SK-N-SH (cell line): ENCODE measurements at places on chromosomes 7 and 10.

GRCh38 chr7:88276605-88277153, 30.0 kb downstream of the STEAP4 start:
- DNase-seq, result no peak

DNA sequence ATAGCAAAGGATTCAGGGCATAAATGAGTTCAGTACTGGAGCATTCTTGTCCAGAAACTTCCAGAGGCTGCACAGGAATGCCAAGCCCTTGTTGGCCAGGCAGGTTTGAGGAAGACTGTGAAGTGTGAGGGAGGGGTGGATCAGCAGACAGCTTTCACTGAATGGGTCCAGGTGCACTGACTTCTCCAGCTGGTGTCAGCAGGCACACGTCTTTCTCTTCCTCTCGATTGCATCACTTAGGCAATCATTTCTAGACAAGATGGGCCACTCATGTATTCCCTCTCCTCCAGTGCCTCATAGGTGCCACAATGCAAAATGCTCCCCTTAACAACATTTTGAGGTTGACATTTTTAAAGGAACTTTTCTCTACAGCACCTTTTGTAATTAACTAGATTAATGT, 15.6 kb upstream of the PLEKHS1 start:
- no peak for DNase-seq

GRCh38 chr7:74012842-74013249, 15.1 kb upstream of the ELN start:
- DNase-seq, result peak; percentile 71

DNA sequence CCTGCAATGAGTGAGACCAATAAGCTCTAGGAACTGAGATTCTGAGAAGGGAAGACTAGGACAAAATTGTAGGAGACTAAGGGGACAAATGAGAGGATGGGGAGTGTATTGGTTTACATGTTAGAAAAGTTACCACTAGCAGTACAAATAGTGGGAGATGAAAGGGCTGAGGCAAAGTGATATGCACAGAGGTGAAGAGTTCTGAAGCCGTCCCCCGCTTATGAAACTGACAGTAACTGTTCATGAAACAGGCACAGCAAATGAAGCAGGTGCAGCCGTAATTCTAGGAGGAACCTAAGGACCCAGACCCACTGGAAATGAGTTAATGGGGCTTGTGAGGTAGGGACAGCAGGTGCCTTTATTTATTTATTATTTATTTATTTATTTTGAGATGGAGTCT, 211.3 kb downstream of the PRKG1 start:
- no peak for DNase-seq

- DNase-seq, result no peak
Measured at GRCh38 chr10:74870191-74870590, 43.8 kb downstream of the KAT6B start.

- peak; percentile 57 for DNase-seq
Measured at GRCh38 chr7:129271500-129272355, 46.9 kb downstream of the AHCYL2 start.

DNA sequence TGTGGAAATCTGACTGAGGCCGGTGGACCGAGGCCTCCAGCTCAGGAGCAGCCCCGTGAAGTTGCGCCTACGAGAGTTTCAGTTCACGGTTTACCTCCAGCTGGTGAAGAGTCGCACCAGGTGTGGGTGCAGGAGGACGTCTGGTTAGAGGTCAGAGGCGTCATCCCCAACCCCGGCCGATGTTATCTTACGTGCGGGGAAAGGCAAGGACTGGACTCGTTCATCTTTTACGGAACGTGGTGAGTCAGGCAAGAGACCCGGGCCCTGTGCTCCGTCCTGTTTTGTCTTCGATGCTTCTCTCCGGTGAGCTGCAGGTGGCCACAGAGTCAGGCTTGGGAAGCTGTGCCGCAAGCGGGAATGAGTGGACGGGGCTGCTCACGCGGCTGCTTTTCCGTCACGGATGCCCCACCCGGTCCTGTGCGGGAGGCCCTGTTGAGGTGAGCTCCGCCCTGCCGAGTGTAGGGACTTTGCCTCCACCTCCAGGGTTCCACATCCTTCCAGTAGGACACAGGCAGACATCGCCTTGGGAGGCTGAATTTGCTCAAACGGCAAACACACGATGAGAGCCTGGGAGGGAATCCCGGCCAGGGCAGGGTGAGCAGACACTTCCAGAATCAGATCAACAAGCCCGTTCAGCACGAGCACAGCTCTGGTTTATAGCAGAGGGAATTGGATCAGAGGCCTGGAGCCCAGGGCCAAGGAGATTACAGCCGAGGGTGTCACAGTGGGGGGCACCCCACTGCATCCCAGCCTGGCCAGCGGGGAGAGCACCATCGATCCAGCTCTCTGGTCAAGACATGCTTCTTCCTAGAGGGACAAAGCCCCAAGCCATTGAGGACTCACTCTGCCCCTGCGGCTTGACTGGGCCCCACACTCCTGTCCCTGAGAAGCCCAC, 50.1 kb upstream of the INPP5A start:
- DNase-seq, result no peak

- no peak for DNase-seq
Measured at GRCh38 chr7:74372511-74373111, 81.1 kb upstream of the GTF2IRD1 start.

DNA sequence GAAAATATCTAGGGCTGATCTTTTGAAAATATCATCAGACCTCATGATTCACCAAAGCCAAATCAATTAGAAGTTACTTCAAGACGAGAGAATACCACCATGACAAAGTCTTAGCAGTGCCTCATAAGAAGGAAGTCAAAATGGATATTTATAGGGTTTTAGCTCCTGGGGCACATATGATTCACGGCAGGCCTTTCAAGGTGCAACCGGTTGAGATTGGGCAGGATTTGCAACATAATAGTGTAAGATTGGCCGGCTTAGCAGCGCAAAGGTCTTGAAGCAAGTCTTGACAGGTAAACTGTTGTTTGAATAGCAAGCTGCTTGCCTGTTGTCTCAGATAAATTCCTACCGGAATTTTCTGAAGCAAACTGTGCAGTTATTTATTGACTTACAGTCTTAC, 17.5 kb downstream of the ADRB1 start:
- no peak for DNase-seq

DNA sequence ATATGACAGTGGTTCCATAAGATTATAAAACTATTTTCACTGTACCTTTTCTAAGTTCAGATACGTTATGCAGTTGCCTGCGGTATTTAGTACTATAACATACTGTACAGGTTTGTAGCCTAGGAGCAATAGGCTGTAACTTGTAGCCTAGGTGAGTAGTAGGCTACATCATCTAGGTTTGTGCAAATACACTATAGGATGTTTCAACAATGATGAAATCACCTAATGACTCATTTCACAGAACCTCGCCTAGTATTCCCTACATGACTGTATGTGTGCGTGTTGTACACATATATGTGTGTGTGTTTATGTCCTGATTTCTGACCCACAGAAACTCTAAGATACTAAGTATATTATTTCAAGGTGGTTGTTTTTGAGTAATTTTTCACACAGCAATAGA, 139.0 kb downstream of the HERPUD2 start:
- DNase-seq, result no peak

- DNase-seq, result no peak
Measured at GRCh38 chr7:114989531-114989930, 67.6 kb downstream of the MDFIC start.

DNA sequence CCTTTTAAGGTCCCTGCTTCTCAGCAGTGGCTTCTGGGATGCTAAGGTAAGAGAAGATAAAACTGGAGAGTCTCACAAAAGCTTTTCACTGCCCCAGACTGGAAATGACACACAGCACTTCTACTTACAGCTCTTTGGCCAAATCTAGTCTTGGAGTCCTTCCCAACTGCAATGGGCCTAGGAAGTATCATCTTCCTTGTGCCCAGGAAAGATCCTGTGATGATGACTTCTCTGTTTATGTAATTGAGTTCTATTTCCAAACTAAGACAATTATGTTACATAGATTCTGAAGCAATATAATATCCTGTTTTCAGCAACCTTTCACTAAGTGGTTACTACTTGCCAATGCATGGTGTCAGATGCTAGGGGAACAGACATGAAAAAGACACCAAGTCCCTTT, 234.1 kb downstream of the PTEN start:
- DNase-seq, result no peak

GRCh38 chr10:61456095-61456789, 3.1 kb upstream of the TMEM26 start:
- DNase-seq, result no peak

DNA sequence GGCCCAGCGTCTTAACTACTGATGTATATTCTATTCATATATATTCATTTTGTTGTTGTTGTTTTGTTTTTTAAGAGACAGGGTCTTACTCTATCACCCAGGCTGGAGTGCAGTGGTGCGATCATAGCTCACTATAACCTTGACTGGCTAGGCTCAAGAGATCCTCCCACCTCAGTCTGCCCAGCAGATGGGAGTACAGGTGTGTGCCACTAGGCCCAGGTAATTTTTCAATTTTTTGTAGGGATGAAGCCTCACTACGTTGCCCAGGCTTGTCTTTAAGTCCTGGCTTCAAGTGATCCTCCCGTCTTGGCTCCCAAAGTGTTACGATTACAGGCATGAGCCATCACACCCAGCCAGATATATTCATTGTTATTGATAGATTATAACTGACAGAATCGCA, 12.9 kb upstream of the STN1 start:
- DNase-seq, result no peak

DNA sequence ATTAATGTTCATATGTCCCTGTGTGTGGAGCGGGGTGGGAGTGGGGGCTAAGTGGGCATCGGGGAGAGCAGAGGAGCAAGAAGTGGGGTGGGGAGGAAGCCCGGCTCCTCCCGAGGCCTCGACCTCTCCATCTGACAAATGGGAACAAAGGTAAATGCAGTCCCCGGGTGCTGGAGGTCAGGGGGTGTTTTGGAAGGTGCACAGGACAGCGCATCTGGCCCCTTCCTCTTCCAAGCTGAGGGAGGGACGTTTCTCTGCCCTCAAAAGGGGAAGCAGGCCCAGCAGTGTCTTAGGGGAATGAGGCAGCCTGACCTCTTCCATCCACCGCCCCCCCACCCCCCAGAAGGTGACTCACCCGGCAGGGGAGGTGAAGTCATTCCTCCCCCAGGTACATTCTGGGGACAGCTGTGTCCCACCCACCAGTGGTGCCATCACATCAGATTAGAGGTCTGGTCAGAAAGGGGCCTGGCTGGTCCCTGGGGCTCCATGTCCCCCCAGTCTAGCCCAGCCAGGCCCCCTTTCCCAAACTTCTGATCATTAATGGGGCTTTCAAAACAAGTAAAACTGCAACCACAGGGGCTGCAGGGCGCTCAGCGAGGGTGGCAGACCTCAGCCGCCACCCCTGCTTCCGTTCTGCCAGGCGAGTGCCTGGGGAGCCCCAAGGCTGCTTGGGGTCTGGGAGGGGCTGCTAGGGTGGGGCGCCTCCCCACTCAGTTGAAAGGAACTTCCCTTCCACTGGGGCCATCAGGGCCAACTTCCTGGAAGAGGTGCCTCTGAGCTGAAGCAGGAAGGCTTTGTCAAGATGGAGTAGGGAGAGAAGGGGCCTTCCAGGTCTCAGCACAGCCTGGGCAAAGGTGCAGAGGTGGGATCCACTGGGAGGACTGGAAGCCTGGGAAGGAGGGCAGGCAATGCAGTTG, 10.8 kb downstream of the LFNG start:
- DNase-seq, result no peak

- no peak for DNase-seq
Measured at GRCh38 chr10:76543655-76544054, 1094.0 kb downstream of the KCNMA1 start.

DNA sequence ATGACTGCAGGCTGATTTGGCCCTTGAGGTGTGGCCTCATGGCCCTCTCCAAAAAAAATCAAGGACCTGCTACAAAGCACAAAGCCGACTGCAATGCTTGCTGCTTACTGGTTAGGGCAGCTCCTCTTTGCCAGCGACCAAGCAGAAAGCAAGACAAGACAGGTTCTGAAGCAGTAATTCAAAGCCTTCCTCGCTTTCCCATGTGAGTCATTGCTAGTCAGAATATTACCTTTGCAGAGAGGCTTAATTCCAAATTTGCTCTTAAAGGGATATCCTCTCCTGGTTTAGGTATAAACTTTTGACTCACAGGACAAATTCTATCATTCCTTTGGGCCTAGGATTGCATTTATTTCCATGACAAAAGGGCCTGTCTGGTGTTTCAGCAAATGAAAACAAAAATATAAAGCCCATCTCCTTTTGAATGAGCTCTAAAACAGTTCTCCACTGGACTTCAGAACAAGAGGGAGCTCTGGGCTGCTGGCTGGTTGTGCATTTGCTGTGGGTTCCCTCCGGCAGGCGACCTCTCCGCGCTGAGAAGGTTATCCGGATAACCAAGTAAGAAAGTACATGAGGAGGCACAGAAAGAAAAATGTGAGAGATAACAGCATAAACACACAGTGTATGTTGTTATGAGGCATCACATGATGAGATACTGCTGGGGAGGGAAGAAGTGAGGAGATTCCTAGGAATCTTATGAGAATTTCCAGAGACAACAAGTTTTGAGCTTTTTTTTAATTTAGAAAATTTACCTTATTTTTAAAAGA, 90.8 kb downstream of the EGFR start:
- no peak for DNase-seq

DNA sequence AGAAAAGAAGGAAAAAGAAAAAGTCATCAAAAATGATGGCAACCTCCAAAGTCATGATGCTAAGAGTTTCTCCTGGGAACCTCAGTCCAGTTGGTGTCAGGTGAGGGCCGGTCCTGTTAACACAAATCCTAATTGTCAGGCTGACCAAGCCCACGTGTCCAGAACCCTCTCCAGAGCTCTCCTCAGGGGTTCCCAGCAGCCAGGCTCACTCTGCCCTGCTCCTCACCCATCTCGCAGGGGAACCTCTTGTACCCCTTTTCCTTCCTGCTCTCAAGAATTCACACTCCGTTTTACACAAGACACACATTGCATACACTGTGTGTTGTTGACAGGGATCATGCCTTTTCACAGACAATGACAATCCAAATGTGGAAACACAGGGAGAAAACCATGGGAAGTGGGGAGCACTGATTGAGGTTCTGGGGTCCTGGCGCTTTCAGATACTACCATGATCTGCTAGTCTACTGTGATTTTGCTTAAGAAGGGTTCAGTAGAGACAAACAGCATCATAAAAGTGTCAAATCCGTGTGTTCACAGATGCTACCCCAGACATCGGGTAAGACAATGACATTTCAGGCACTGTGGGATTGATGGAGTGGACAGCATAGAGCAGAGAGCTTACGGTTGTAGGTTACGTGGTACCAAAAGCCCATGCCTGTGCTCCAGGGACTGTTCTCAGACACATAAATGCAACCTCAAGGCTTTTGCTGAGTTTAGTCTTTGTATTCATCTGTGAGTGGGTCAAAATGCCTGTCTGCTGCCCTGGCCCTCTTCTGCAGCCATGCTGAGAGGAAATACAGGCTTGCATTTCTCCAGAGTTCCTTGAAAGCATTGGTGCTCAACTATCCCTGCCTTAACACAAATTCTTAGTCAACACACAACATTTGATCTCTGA, 16.0 kb downstream of the IL2RA start:
- DNase-seq, result no peak

DNA sequence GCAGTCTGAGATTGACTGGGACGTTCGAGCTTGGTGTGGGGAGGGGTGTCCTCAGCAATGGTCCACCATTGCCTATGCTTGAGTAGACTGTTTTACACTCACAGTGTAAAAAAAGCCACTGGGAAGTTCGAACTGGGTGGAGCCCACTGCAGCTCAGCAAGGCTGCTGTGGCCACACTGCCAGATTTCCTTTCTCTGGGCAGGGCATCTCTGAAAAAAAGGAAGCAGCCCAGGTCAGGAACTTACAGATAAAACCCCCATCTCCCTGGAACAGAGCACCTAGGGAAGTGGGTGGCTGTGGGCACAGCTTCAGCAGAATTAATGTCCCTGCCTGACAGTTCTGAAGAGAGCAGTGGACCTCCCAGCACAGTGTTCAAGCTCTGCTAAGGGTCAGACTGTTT, 80.3 kb downstream of the BICC1 start:
- DNase-seq, result no peak
